Cardiac atrium fibroblast (primary cell): ENCODE measurements at places on chromosomes 7 and 10. TPM values are rescaled to one million over a fixed set of nuclear protein-coding genes. Genes with fewer than 3 reads are reported as not detected.

GALNT17 gene
- total RNA-seq = 0.65 TPM in 1 of 2 replicates, not detected in the other

NPTX2 gene
- 49.5 and 88.5 TPM in 2 replicates for total RNA-seq

GPC2 gene
- 5.6 TPM in 1 of 2 replicates, not detected in the other for total RNA-seq

CLRN3 gene
- total RNA-seq = not detected in 2 replicates

FAM25A gene
- total RNA-seq = not detected in 2 replicates

STMP1 gene
- 8.5 and 11.3 TPM in 2 replicates for total RNA-seq

FAM180A gene
- total RNA-seq = 0.18 and 0.49 TPM in 2 replicates

CRHR2 gene
- not detected in 2 replicates for total RNA-seq

CALCR gene
- not detected in 2 replicates for total RNA-seq

NUTM2D gene
- 1.3 and 1.4 TPM in 2 replicates for total RNA-seq

CALHM3 gene
- not detected in 2 replicates for total RNA-seq

EZH2 gene
- total RNA-seq = 2.8 and 4.3 TPM in 2 replicates

OPALIN gene
- total RNA-seq = not detected in 2 replicates

LOXL4 gene
- 4.9 and 9.1 TPM in 2 replicates for total RNA-seq

GNG11 gene
- total RNA-seq = 113 and 138 TPM in 2 replicates

CPED1 gene
- total RNA-seq = 10.5 and 11.4 TPM in 2 replicates

OR2A1 gene
- not detected in 2 replicates for total RNA-seq

RNF148 gene
- 0.32 and 1.1 TPM in 2 replicates for total RNA-seq

ANKRD61 gene
- total RNA-seq = not detected in 2 replicates

INHBA gene
- 1.4 and 2.1 TPM in 2 replicates for total RNA-seq

ZDHHC4 gene
- total RNA-seq = 38.1 and 43.7 TPM in 2 replicates

GPRIN2 gene
- total RNA-seq = not detected in 2 replicates

ATP5MK gene
- 368 and 388 TPM in 2 replicates for total RNA-seq

ZNF282 gene
- total RNA-seq = 18.2 and 20.1 TPM in 2 replicates

RELN gene
- under 0.01 and 0.18 TPM in 2 replicates for total RNA-seq

EBF3 gene
- 21.1 and 38.5 TPM in 2 replicates for total RNA-seq

STEAP4 gene
- total RNA-seq = 2.0 and 38.9 TPM in 2 replicates

ZNF746 gene
- 13.5 and 17.0 TPM in 2 replicates for total RNA-seq

TMEM72 gene
- total RNA-seq = not detected in 2 replicates

SFTPA1 gene
- total RNA-seq = not detected in 2 replicates

GBX1 gene
- not detected in 2 replicates for total RNA-seq

MSMB gene
- not detected in 2 replicates for total RNA-seq

KCNIP2 gene
- 0.54 and 0.97 TPM in 2 replicates for total RNA-seq

DPY19L1 gene
- total RNA-seq = 41.0 and 57.3 TPM in 2 replicates

GPR146 gene
- 6.5 and 10.2 TPM in 2 replicates for total RNA-seq

NODAL gene
- not detected in 2 replicates for total RNA-seq

ABCB4 gene
- total RNA-seq = 0.16 TPM in 1 of 2 replicates, not detected in the other

ADCY1 gene
- 0.36 and 0.49 TPM in 2 replicates for total RNA-seq

IDI2 gene
- total RNA-seq = not detected in 2 replicates

SOSTDC1 gene
- total RNA-seq = not detected in 2 replicates

FFAR4 gene
- not detected in 2 replicates for total RNA-seq

NPC1L1 gene
- 0.18 TPM in 1 of 2 replicates, not detected in the other for total RNA-seq

RADIL gene
- 0.97 and 8.8 TPM in 2 replicates for total RNA-seq

LIPN gene
- not detected in 2 replicates for total RNA-seq

TRIM74 gene
- total RNA-seq = not detected in 2 replicates

HOXA10 gene
- under 0.01 TPM in 1 of 2 replicates, not detected in the other for total RNA-seq

CCDC7 gene
- total RNA-seq = 0.32 and 1.3 TPM in 2 replicates

HTR7 gene
- total RNA-seq = 2.2 and 2.4 TPM in 2 replicates

SYCE1 gene
- not detected in 2 replicates for total RNA-seq

ALOX5 gene
- total RNA-seq = not detected in 2 replicates
